ENCODE measurements at places on chromosomes 5 and 9.

- no peak for DNase-seq
Measured at GRCh38 chr9:16752601-16753000, 117.9 kb downstream of the BNC2 start.

DNA sequence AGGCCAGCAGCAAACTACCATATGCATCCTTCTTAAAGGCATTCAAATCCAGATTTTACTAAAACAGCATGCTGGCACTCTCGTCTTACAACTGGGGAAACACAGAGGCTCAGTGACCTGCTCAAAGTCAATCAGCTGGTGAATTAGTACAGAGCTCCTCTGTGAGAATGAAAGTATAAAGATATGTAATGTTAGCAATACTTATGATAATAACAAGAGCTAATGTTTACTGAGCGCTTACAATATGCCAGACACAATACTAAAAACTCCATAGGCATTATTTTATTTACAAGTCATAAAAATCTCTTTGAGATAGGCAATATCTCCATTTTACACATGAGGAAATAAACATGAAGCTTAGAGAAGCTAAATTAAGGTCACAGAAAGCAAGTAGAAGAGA, 28.6 kb downstream of the FKBP15 start:
- no peak for DNase-seq

DNA sequence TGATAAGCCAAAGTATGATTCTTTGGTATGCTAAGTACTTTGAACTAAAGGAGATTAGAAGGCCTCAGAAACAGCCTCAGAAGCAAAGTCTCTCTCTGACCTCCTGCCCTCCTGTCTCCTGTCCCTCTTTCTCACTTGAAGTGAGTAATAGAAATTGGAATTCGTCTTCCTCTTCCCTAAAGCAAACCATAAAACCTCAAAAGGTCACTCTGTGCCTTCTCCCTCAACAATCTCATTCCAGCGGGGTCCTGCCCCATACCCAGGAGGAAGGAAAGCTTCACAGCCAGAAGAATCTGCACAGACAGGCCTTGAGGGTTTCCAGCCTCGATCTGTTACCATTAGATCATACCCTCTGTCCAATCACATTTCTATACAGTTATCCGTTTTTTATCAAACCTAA, 87.8 kb downstream of the HAPLN1 start:
- no peak for DNase-seq

DNA sequence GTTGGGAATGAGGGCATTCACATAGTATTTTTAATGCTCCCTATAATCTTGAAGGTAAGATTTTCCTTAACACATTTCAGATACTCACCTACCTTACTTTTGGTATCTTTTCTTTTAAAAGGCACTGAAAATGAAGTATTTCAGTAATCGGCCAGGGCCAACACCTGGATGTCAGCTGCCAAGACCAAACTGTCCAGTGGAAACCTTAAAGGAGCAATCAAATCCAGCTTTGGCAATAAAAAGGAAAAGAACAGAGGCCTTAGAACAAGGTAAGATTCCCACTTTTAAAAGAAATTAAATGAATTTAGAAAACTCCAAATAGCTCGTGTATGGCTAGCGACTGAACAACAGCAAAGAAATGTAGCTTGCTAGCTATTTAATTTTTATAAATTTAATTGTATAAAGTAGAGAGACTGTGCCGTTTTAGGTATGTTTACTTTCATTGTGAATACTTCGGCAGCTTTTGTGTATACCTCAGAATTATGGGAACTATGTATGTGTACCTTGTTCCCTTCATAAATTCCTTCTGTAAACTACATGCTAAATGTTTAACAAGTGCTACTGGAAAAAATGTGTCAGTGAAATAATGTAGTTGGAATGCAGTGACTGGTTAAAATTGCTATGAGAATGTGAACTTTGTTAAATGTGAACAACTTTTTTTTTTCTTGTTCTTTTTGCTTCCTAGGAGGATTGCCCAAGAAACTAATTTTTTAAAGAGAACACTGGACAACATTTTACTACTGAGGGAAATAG, 41.9 kb downstream of the CDK7 start:
- no peak for DNase-seq

- no peak for DNase-seq
Measured at GRCh38 chr5:175579742-175580432, 78.0 kb upstream of the HRH2 start.

DNA sequence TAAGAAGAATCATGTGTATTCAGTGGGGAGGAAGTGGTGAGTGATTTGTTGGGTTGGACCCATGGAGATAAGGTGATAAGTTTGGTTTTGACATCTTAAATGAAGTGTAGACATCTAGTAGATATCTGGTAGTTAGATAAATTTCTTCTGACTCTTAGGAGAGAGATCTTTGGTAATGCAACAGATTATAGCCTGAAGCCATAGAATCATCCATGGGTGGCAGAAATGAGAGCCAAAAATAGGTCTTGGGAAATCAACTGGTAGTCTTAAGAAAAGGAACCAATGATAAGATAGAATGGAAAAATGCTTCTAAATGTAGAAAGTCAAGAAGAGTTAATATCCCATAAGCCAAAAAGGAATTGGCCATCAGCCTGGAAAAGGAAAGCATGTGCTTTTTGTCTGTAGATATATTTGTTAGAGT, 532.7 kb upstream of the GRAMD2B start:
- DNase-seq, result no peak

DNA sequence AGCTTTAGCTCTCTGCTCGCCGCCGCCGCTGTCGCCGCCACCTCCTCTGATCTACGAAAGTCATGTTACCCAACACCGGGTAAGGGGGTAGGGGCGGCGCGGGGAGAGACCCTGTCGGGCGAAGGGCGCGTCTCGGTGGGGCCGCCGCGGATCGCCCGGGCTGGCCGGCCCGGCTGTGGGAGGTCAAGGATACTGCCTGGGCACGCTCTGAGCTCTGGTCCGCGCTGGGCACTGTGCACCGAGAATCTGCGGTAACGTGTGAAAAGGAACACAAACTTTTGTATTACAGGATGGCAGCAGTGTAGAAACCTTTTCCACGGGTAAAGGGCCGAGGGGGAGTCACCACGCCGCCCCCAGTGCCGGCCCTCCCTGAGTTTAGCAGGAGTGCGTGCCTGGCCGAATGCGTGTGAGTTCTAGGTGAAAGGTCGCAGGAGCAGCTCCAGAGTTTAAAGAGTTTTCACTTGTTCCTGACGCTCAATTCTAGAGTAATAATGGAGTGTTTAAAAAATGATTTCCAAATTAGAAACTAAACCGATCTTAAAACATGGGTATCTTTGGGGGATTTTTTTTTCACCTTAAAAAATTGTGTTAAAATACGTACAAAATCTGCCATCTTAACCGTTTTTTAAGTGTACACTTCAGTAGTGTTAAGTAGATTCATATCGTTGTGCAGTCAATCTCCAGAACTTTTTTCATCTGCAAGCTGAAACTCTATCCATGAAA, at the start of gene HSDL2:
TSS of gene HSDL2 (plus strand) at position 7 of the 723 bp plus-strand sequence. CDS start at position 63, 56 bp downstream.
- no peak for DNase-seq

DNA sequence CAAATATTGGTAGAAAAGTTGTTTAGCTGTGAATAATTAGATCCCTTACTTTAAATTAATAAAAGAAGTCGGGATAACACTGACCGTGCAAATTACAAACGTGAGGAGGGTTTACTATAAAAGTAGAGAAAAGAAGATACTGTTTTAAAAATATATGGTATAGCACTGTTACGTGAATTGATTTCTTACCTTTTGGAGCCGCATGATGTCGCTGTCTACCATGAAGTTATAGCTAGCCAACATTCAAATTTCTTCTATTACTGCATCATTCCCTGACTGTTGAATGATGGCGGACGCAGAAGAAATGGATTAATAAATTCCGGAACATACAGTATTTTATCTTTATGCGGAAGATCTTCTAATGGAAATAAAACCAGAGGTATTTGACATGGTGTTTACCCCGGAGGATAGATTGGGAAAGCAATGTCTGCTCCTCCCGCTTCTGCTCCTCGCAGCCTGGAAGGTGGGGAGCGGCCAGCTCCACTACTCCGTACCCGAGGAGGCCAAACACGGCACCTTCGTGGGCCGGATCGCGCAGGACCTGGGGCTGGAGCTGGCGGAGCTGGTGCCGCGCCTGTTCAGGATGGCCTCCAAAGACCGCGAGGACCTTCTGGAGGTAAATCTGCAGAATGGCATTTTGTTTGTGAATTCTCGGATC, at the start of gene PCDHA6:
TSS of gene PCDHA6 (plus strand) at position 257 of the 658 bp plus-strand sequence. CDS start at position 389, 132 bp downstream.
- no peak for DNase-seq

DNA sequence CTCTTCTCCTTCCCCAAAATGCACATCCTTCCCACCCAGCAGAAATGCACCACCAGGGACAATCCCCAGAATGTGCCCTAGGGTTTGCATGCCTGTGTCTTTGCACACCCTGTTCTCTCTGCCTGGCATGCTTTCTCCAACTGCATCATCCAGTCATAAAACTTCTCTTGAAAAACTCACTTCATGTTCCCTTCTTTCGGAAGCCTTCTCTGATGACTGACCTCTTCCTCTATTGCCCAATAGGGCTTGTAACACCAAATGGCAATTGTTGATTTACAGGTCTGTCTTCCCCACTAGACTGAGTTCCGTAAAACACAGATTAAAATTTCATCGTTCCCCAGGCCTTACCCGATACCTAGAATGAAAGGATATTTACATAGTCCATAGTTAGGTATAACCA, 83.1 kb upstream of the SPOCK1 start:
- DNase-seq, result no peak

- no peak for DNase-seq
Measured at GRCh38 chr5:155460501-155460931, 447.0 kb downstream of the KIF4B start.

GRCh38 chr9:8613346-8613825, 813.8 kb upstream of the DMAC1 start:
- no peak for DNase-seq

GRCh38 chr5:155878991-155879575, 447.9 kb upstream of the SGCD start:
- DNase-seq, result no peak

- DNase-seq, result no peak
Measured at GRCh38 chr9:137485343-137486140, 26.4 kb upstream of the NSMF start.

GRCh38 chr5:61363401-61364114, 31.5 kb downstream of the ZSWIM6 start:
- DNase-seq, result no peak

Data from stimulated activated CD8-positive, alpha-beta memory T cell treated with anti-CD3 and anti-CD28 coated beads, Interleukin-15, amount 100 ng/mL, for 4 hours (primary cell).